ENCODE measurements at places on chromosomes 12 and 14.

DNA sequence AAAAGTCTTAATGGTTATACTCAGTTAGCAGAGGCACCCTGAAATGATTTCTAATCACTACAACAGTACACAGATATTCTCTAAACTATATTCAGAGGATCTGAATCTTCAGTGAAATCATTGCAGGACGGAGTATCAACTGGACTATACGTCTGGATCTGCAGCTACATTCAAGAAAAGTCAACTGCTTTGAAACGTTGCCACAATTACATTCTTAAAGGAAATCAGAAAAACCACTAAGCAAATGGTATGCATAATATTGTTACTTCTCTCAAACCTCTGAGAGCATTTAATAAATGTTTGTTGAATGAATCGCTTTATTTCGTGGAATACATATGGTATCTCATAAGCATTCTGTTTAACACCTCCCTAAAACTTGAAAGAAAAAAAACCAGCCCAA is 67.4 kb downstream of the MED13L start:
- no peak for DNase-seq

- no peak for DNase-seq
Observed at GRCh38 chr14:50821510-50822464, 9.2 kb downstream of the NIN start.

- no peak for DNase-seq
Observed at GRCh38 chr12:38507839-38508238, 191.3 kb downstream of the ALG10B start.

DNA sequence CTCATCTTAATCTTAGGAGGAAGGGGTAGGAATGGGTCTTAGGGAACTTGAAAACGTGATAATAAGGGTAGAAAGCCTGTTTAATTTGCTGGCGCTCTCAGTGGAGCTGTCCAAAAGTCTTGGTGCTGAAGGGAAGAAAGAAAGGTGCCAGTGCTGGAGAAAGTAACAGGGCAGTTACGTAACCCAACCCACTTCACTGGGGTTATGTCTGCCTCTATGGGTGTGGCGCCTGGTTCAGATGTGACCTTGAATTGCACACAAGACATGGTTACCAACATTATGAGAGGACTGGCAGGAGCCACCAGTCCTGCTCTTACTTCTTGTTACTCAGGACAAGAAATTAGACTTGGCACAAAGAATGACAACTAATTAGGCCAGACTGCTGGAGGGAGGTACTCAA is 18.6 kb upstream of the GPATCH2L start:
- no peak for DNase-seq

DNA sequence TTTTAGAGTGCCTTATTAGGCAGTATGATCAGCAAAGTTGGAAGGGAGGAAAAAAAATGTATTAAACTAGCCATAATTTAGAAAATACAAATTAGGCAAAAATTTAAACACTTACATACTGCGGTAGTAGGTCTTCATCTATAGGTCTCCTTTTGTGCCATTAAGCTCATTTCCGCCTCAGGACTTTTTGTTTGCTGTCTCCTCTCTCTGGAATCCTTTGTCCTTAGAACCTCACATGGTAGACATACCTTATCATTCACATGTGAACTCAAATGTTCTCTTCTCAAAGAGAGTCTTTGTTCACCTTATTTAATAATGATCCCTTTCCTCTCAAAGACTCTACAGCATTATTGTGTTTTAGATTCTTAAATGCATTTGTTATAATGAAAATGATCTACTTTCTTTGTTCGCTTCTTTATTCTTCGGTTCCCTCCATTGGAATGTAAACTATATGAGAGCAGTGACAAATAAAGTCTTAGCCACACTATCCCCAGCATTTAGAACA is 14.7 kb downstream of the FANCM start:
- DNase-seq: no peak

- no peak for DNase-seq
Observed at GRCh38 chr12:133235401-133236112, at the start of gene ANHX. Gene ANHX, minus strand, starts transcription at chr12:133235877. Its CDS starts 1,521 bp downstream, at chr12:133234356.

- DNase-seq: no peak
Observed at GRCh38 chr12:4440187-4440941, 5.3 kb downstream of the FGF6 start.

- DNase-seq: no peak
Observed at GRCh38 chr14:39158222-39158858, 11.8 kb downstream of the TRAPPC6B start.

- no peak for DNase-seq
Observed at GRCh38 chr12:126482238-126482889, 1417.1 kb downstream of the AACS start.

- DNase-seq: no peak
Observed at GRCh38 chr12:61563665-61564450, 696.3 kb upstream of the USP15 start.

DNA sequence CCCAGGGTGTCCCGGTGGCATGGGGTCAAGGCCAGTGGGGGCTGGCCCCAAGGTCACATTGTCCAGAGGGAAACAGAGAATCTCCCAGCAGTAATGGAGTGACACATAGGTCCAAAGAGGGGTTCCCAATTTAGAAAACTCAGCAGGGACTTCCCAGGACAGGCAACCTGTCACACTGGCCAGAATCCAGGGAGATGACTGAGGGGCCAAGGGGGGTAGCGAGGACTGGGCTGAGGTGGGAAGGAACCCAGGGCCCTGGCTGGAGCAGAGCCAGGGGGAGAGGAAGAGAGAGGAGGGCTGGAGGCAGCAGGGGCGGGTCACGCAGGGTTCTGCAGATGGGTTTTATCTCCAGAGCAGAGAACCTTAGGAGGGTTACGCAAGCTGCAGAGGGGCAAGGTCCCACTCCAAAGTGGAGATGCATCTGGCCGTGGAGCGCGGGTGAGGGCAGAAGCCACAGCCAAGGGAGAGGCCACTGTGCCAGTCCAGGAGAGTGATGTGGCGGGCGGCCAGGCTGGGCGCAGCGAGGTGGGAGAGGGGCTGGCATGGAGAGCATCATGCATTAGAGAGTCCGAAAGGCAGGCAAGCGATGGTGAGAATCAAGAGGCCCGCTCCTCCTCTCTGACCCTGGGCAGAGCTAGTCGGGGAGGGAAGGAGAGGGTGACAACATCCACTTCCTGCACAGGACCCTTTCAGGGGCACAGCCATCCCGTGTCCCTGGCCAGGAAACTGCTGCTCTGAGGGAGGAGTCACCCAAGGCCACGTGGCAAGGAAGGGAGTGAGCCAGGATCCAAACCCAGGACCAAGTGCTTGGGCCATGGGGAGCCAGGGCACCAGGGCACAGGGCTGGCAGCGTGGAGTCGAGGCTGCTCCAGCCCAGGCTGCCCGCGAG is 29.0 kb downstream of the NCOR2 start:
- no peak for DNase-seq

- DNase-seq: no peak
Observed at GRCh38 chr12:120647375-120647755, 6.9 kb downstream of the CABP1 start.

GRCh38 chr12:7092986-7093460 is 778 bp upstream of the C1R start:
- no peak for DNase-seq

- DNase-seq: no peak
Observed at GRCh38 chr12:90028635-90029051, 320.0 kb upstream of the ATP2B1 start.

GRCh38 chr12:40185303-40185693 is 39.5 kb upstream of the LRRK2 start:
- no peak for DNase-seq

DNA sequence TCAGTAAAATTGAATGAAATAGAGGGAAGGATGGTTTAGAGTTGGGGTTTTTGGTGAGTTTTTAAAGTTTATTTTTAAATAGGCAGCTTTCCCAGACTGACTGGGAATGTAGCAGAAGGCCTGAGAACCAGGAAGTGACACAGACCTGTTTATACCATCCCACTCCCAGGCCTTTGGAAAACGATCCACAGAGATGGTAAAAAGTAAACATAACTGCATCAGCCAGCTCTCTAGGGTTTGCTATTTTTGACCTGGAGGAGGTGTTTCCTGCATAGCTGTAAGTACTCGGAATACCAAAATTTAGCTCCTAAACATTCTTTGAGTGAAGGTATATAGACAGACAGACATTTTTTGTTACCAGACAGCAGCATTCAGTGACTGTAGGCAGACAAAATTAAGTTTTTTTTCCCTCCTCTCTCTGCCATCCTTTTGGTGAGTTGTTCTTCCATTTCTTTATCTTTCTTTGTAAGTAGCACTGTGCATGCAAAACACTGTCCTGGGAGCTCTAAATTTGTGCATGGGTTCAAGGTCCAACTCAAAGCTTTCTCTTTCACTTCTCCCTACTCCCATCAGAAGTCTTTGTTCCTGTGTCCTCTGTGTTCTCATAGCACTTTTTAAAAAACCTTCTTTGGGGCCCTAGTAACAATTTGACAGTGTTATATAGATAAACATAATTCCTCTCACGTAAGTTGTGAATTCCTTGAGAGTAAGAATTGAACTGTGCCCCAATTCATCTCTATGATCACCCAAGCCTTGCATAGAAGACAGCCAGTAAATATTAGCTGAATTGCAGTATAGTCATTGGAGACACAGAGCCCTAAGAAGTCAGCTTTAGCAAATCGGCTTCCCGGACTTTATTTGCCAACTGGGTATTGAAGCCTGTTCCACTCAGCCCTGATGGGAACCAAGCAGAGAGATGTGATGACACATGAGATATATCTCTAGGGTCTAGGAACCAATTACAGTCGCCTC is 37.4 kb downstream of the SUSD6 start:
- DNase-seq: no peak

- DNase-seq: no peak
Observed at GRCh38 chr14:38042322-38042721, 165.4 kb upstream of the SSTR1 start.

GRCh38 chr14:67276131-67276530 is 34.9 kb downstream of the PALS1 start:
- no peak for DNase-seq

GRCh38 chr14:92726135-92726932 is 22.1 kb downstream of the LGMN start:
- no peak for DNase-seq

DNA sequence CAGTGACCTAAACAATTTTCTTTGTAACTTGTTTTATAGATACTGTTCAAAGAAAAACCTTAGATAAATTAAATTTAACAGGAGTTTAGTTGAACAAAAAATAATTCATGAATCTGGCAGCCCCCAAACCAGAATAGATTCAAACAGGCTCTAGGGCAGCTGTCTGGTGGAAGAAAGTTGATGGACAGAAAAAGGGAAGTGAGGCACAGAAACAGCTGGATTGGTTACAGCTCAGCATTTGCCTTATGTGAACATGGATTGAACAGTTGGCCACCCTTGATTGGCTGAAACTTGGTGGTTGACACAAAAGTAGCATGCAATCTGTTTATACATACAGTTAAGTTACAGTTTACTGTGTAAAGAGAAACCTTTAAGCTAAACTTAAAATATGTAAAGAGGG is 954.3 kb upstream of the FLRT2 start:
- DNase-seq: no peak

- no peak for DNase-seq
Observed at GRCh38 chr12:77064896-77065360, 441 bp downstream of the E2F7 start.

- no peak for DNase-seq
Observed at GRCh38 chr14:61360796-61361525, 39.6 kb downstream of the PRKCH start.

GRCh38 chr12:14959463-14959862 is 1.9 kb downstream of the ARHGDIB start:
- no peak for DNase-seq

- no peak for DNase-seq
Observed at GRCh38 chr12:30414507-30414906, 281.2 kb downstream of the IPO8 start.

DNA sequence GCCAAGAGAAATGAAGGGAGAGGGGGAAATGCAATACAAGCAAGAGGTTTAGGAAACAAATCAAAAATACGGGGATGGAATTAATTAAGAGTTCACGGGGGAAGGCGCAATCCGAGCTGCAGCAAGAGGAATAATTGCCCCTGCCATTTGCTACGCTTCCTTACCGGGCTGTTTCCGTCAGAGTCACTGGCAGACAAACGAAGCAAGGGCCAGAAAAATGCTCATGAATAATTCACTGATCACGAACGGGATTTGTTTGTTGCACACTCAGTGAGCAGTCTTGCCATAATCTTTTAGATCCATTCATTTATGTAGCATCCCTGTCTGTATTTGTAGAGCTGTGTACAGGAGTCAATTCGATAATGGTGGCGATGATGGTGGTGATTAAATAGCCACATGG is 39.0 kb downstream of the PLXNC1 start:
- DNase-seq: no peak

GRCh38 chr14:71720978-71721624 is 211.1 kb upstream of the RGS6 start:
- no peak for DNase-seq

DNA sequence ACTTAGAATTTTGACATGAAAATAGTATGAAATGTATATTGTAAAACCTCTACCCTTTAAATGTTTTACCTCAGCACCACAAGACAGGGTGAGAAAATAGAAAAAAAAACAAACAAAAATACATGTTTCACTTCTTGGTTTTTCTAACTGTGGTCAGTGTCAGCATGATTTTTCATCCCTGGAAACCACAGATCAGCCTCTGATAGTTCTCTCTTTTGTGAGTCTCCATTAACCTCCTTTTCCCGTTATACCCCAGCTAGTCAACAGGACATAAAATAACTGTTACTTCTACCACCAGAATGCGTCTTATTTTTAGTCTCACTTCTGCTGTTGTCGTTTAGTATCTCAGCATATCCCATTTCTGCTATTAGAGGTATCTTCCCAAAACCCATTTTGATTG is 48.3 kb upstream of the KCNMB4 start:
- DNase-seq: no peak

GRCh38 chr12:119864591-119864990 is 12.5 kb downstream of the CIT start:
- no peak for DNase-seq

DNA sequence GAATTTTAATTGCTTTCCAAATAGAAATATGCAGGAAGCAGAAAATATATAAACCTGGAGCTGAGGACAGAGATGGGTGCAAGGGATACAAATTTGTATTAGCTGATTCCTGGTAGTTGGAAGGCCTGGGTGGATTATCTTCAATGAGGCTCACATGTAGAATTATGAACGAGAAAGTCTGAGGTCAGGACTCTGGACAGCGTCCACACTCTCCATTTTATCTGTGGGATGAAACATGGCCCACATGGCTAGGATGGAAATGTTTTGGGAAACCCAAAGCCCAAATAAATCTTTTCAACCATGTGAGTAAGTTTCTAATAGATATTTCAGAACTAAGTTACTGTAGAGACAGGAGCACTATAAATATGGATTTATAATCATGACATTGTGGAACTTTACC is 256.1 kb downstream of the APAF1 start:
- no peak for DNase-seq

DNA sequence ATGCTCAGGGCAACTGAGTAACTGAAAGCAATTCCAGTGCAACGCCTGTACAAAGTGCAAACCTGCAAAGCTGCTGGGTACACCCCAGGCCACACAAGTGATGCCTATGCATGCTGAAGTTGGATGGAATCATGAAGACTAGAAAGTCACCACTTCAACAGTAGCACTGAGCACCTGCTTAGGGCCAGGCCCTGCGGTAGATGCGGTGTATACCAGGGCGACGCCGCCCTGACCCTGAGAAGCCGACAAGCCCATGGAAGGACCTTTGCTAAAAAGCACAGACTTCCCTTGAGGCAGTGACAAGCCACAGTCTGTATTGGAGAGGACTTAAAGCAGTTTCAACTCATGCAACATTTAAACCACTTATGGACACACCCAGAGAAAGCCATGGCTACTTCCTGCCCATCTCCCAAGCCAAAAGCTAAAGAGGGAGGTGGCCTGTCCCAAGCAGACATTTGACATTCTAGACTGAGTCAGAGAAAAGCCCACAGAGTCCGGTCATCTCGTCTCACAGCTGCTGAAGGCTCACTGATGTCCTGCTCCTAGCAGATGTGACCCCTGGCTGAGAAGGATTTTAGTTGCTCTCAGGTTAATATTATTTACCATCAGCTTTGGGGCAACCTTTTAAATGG is 843.9 kb upstream of the TMEM132C start:
- DNase-seq: no peak

Measured in stimulated activated CD4-positive, alpha-beta T cell treated with anti-CD3 and anti-CD28 coated beads, Interleukin-4, amount 100 ng/mL, for 4 hours (primary cell).